ENCODE measurements at places on chromosomes 1 and 21.

DNA sequence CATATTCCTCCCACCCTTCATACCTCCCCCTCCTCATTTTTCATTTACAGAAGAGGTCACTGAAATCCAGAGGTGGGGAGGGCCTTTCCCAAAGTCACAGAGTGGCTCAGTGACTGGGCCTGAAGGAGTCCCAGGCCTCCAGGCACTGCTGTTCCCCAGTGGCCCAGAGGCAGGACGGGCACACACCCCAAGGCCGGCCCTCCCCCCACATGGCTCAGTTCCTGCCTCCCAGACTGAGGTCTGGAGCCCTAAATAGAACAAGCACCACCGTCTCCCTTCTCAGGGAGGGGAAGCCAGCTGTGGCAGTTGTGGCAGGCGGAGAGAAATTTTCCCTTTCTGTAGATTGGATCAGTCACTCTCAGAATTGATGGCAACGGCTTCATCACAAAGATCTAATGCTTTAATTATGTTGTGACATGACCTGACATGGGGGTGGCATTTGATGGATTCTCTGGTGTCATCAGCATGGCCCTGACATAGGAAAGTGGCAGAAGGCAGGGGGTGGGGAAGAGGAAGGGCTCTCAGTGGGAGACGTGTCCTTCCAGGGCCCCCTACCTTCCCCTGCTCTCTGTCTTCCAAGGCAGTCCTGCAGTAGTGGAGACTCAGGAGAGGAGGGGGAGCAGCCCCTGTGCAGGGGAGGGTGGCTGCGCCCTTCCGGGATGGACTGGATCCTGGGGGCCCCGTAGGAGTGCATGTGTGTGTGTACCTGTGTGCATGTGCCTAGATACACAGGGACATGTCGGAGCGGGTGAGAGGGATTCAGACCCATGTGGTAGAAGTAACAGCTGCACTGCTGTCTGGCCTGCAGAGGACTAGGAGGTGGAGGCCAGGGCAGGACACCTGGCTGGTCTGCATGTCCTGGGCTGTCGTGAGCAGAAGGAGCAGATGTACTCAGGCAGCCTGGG lies 41.2 kb upstream of the FOXO6 start:
- no peak for DNase-seq

DNA sequence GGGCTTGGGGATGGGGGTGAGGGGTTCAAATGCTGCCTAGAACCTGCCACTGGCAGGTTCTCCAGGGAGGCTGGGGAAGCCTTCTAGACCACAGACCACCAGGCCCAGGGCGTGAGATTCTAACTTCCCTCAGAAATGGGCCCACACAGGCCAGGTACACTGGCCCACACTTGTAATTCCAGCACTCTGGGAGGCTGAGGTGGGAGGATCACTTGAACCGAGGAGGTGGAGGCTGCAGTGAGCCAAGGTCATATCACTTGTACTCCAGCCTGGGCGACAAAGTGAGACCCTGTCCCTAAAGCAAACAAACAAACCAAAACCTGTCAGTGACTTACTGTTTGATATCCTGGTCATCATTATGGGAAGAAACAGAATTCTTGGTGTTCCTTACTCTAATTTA lies 31.7 kb downstream of the OPTC start:
- no peak for DNase-seq

DNA sequence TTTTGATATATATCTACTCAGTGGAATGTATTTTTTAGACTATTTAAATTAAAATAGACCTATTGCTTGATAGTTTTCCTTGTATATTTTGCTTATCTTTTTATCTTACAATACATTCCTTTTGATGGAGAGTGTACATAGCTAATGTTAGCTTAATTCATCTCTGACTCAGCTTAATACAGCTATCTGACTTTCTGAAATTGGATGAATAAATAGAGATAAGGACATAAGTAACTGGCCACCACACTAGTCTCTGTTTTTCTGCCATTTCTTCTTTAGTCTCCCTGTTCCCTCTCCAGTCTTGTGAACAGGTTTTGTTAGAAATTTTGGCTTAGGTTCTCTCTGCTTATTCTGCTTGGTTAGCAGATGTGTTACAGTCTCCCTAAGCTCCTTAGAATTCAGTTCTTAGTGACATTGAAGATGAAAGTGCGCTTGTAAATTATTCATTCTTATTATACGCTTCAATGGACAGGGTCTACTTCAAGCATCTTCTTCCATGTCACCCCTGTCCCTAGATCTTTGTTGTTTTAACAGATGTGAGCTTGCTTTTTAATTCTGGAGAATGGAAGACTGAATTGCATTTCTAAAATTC lies 59.6 kb downstream of the XPR1 start:
- DNase-seq: peak; percentile 2

DNA sequence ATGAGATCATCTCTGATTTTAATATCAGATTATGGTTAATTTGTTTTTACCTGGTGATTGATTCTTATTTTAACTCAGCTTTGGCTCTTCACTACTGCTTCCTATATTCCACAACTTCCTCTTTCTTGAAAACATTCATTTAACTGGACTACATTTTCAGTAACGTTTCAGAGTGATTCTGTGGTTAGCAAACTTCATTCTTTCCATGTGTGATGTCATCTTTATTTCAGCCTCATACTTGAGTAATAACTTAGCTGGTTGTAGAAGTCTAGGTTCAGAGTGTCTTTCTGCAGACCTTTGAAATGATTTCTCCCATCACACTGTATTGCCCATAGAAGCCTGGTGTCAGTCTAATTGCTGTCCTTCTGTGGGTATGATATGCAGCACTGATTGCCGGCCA lies 36.0 kb upstream of the SLC35F3 start:
- no peak for DNase-seq

DNA sequence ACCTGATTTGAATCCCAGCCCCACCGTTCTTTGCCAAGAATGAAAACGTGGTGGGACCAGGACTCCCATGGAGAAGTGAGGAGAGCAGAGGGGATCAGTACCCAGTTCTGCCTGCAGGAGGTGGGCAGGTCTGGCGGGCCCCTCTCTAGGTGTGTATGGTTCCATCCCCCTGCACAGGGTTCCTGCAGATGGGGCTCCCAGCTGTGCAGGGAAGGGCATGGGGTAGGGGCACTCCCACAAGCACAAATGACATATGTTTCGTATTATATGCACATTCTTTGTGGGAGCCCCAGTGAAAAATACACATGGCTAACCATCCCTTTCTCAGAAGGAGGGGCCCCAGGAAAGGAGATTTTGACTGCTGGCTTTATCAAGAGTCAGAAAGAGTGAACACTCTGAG lies 144.6 kb downstream of the PLPP3 start:
- DNase-seq: no peak

DNA sequence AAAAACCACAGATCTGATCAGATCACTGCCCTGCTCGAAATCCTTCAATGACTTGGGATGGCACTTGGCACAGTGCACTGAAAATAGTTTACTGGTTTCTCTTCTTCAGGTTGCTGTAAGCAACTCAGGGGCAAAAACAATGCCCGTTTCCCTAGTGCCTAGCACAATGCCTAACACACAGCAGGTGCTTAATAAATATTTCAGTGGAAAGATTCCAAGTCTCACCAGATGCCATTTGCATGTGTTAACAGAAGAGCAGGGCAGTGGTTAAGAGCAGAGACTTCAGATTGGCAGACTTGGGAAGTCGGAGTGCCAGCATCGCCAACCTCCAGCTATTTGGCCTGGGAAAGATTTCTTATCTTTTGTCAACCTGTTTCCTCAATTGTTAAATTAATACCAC lies 10.9 kb upstream of the METTL25B start:
- no peak for DNase-seq

DNA sequence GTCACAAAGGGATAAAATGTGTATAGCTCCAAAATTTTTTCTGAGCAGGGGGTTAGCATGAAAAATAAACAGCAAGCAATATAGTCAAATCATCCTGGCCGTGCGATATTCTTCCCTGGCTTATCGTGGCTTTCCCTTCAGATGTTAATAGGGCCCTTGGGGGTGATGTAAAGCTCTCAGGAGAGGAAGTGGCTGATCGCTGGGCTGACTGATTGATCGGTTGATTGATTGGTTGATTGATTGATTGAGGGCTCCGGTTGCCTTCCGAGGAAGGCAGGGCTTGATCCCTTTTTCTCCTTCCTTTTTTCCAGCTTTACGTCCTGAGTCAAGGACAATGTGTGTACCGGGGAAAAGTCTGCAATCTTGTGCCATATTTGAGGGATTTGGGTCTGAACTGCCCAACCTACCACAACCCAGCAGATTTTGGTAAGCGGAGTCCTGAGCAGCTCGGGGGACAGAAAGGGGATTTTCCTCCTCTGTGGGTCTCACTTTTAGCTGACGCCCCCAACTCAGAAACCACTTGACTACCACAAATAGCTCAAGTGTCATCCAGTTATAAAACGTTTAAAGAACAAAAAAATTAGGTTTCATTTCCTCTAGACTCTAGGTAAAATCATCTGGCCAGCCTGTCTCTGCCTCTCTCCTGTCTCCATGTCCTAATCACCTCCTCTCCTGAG lies 29.5 kb downstream of the TFF3 start:
- DNase-seq: no peak

- no peak for DNase-seq
These were observed 118.5 kb downstream of the EIF4G3 start for GRCh38 chr1:21058035-21058793.

- DNase-seq: no peak
These were observed 77.2 kb downstream of the FHAD1 start for GRCh38 chr1:15323989-15324868.

DNA sequence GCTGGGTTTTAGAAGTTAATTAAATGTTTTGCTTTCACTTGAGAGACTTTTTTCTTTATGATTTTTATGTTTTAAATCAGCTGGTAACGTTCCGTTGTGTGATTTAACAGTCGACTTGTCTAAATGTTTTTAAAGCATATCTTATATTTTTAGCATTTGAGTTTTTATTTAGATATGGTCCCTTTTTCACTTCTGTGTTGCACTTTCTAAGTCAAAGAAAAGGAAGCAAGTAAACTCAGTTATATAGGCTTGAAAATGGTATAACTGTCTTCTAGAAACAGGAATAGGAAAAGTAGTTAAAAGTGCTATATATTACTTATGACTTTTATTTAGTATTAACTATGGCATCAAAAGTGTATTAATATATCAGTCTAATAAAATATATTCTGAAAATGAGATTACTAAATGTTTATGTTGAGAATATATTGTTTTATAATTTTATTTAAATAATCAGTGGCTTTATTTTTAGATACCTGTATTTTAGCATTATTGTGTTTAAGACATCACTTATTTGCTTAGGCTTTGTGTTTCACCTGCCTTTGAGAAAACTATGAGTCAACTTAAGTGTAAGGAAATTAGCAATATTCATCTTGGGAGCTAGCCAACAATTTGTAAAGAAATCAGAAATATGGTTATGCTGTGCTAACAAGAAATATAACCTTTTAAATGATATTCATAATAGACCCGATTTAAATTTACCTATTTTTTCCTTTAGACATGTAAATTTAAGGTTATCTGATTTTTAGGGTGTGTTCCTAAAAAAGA lies 60.5 kb downstream of the RABGAP1L start:
- DNase-seq: no peak

- peak; percentile 86 for DNase-seq
These were observed 16.7 kb upstream of the PDE9A start for GRCh38 chr21:42636520-42637266.

- DNase-seq: no peak
These were observed 494.2 kb downstream of the KIF26B start for GRCh38 chr1:245648749-245649522.

GRCh38 chr1:6298940-6299465 lies 38.1 kb upstream of the GPR153 start:
- no peak for DNase-seq
